Substantia nigra (tissue), 51 donors: ENCODE measurements at places on chromosomes 1 and 21.
A peak's percentile ranks its signal among the peaks of the same experiment; 100 is the strongest.

- DNase-seq, result no peak
Observed at GRCh38 chr21:20151741-20152140, 846.5 kb upstream of the NCAM2 start.

DNA sequence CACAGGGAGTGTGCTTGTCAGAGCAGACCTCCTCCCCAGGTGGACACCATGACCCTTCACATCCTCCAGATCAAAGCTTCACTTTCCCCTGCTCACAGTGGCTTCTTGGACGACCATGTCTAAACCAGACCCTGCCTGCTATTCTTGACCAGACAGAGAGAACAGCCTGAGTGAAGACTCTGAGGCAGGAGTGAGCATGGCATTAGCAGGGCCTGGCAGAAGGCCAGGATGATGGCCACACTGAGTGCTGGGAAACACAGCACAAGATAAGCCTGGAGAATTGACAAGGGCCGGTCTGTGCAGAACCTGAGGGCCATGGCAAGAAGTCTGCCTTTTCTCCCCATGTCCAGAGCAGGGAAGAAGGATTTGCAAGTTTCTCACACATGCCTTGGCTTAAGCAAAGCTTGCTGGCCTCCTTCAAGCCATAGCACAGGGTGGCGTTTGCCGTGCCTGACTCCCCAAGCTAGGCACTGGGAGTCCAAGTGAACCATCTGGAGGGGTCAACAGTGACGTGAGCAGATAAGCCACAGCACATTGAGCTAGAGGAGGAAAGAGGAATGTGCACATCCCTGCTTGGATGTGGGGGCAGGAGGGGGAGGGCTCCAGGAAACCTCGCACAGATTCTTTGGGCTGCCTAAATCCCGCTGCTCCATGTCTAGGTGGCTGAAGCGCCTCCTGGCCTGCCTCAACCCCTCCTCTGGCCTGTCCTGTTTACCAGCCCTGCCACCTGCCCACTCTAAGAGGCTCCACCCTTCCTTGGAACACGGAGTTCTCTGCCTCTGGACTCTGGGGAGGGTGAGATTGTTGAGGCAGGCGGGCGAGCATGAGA, 87.1 kb downstream of the CD58 start:
- no peak for DNase-seq

- no peak for DNase-seq
Observed at GRCh38 chr1:9719978-9720722, 68.6 kb downstream of the PIK3CD start.

- DNase-seq, result no peak
Observed at GRCh38 chr1:4462831-4463484, 191.5 kb upstream of the AJAP1 start.

- no peak for DNase-seq
Observed at GRCh38 chr21:39647476-39647875, 34.7 kb downstream of the B3GALT5 start.

DNA sequence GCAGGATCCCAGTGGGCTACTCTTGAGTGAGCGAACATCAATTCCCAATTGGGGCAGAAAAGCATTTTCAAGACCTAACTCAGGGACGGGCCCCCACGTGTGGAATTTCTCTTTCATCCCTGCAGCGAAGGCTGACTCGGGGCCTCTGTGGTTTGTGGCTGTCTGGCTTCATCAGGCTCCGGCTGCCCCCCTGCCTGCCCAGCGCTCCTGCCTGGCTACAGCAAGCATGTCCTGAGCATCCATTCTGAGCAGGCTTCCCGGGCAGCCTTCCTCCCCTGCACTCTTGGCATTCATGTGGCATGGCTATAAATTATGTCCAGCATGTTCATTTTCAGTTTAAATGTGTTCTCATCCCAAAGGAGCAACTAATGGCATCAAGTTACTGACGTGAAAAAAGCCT, 588.1 kb downstream of the KIF26B start:
- no peak for DNase-seq

DNA sequence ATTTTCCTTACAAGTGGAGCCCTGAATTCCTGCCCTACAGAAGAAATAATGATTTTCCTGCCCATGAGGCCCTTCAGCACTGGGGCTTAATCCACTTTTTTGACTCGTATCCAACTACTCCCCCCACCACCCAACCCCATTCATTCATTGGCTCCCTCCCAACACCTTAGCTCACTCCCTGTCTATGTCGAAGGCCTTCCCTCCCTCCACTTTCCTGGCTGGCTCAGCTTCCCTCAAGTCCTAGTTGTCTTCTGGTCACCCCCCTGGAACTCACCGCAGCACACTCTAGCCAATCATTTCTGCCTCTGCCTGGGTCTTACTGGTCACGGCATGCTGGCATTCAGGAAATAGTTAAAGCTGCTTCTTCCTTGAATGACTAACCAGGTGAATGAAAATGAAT, 118.9 kb downstream of the PGBD5 start:
- no peak for DNase-seq

- no peak for DNase-seq
Observed at GRCh38 chr21:45502600-45502999, 39.6 kb downstream of the SLC19A1 start.

- DNase-seq, result no peak
Observed at GRCh38 chr1:217040711-217041455, 317.7 kb upstream of the ESRRG start.

- no peak for DNase-seq
Observed at GRCh38 chr1:86828024-86828423, 85.9 kb downstream of the SELENOF start.

- no peak for DNase-seq
Observed at GRCh38 chr1:66450043-66450514, 83.9 kb upstream of the SGIP1 start.

DNA sequence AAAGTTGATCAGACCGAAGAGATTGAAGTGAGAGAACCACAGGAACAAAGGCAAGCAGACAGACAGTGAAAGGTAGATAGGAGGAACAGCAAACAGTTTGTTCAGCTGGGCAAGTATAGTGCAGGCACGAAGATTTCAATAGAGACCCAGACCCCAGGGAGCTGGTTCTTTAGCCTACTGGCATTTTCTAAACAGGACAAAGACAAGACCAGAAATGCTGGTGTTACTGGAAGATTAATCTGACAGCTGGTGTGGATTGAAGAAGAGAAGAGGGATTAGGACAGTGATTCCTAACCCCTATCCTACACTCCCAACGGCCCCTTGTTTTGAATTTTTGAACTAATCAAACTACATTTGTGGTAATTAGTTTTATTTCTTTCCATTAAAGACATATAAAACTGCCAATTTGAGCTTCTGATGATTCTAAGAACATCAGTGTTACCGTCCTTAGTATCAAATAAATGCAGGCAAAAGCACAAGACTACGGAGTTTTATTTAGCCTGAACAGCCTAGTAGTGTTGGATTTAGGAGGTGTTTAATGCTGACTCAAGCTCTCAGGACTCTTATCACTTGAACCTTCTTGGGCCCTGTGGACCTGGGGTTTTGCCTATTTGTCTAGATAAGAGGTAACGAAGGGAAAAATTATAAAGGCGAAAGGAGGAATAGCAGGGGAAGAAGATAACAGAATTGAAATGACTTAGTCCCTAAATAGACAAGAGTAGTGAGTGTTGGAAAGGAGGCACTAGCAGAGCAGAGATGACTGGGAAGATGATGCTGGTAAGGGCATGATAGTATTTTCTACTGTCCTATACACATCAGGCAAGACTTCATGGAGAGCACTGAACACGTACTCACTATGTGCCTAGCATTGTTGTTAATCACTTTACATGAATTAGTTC, 2.0 kb downstream of the NPL start:
- DNase-seq, result no peak

- no peak for DNase-seq
Observed at GRCh38 chr1:57188168-57188567, 222.4 kb upstream of the C8B start.

DNA sequence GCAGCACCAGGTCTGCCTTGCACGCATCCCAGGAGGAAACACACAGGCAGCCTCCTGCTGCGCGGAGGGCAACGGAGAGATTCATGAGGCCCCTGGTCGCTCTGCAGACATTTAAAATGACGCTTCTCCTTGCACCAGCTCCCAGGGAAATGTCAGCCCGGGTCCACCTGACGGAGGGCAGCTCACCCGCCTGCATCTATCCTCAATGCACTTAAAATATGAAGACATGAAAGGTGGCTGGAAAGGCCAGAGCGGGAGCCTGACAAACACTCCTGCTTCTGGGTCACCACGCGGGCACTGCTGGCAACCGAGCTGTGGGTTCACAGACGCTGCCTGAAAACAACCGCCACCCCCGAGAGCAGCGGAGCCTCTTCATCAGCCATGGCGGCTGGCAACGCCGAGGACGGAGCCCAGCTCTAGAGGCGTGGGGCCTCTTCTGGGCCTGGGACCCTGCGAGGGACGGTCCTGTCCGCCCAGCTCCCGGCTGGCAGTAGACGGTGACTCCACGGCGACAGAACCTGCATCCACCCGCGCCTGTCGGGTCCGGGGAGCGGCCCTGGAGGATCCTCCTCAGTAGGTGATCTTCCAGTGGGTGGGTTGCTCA, 22.7 kb downstream of the POFUT2 start:
- DNase-seq, result no peak

DNA sequence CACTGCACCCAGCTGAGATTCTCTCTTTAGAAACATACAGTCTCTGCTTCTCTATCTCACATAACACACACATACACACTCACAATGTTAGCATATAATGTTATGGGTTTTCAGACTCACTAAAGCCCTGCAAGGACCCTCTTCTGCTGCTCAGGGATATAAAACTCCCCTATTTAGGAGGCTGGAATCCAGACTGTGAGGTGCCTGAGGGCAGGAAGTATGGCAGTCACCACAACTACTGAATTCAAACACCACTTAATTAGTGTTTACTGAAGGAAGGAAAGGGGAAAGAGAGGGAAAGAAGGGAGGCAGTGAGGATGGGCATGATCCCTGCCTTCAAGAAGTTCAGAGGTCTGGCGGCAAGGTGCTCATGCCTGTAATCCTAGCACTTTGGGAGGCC, 7.8 kb upstream of the CDK18 start:
- no peak for DNase-seq

- no peak for DNase-seq
Observed at GRCh38 chr1:246587606-246588005, 21.4 kb downstream of the CNST start.

DNA sequence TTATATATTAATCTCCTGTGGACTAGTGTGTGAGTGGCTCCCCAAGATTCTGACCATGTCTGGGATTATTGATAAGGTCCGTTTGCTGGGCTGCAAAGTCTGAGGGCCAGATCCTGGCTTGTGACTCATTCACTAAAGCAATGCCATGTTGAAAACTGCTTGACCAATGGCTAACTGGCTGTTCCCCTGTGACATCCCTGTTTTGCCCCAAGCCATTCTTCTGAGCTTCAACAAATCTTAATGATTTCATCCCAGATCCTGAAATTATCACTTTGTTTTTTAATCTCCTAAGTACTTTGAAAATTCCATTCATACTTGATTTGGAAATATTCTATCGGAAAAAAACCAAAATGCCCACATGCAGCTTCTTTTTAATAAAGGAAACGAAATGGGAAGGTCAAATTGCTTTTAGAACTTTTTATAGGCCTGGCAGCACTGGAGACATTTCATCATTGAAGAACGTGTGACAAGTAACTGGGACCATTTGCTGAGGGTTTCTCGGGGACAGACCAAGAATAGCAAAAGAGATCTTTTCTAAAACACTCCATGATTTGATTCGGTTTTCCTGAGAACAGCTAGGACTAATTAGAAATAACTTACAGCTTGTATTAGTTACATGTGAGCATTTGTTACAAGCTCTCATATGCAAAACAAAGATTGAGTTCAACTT, 121.3 kb downstream of the TGFB2 start:
- DNase-seq, result no peak

DNA sequence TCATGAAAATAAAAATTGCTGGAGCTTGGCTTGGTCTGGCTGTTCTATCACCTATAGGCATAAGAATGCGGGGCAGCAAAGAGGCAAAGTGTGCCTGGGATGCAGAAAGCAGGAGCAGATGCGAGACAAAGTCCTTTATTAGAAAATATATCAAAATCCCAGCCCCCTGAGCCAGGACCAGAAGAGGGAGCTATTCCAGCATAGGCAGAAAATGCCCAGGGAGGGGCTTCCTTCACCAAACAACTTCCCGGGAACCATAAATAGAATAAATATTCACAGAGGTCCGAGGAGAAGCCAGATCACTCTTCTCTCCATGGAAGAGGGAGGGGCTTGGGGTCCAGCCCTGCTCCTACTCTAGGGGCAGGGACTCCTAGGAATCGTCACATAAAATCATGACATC, 5.0 kb downstream of the PPOX start:
- DNase-seq, result no peak

GRCh38 chr1:185679220-185679619, 55.0 kb upstream of the HMCN1 start:
- DNase-seq, result no peak

- DNase-seq, result peak; percentile 22
Observed at GRCh38 chr1:56551691-56552090, 27.7 kb downstream of the PLPP3 start.

DNA sequence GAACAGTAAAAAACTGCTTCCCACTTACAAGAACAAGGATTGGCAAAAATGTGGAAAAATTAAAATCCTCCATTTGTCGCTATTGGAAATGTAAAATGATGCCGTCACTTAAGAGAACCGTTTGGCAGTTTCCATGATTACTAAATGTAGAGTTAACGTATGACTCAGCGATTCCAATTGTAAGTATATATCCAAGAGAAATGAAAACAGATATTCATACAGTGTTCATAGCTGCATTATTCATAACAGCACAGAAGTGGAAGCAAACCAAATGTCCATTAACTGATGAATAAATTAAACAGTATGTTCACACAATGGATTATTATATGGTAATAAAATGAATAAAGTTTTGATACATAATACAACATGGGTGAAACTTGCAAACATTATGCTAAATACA, 971.0 kb downstream of the AMY1C start:
- no peak for DNase-seq

GRCh38 chr1:207911856-207912760, 1.2 kb upstream of the CD34 start:
- no peak for DNase-seq

- DNase-seq, result no peak
Observed at GRCh38 chr1:91552091-91552490, 51.4 kb downstream of the CDC7 start.

DNA sequence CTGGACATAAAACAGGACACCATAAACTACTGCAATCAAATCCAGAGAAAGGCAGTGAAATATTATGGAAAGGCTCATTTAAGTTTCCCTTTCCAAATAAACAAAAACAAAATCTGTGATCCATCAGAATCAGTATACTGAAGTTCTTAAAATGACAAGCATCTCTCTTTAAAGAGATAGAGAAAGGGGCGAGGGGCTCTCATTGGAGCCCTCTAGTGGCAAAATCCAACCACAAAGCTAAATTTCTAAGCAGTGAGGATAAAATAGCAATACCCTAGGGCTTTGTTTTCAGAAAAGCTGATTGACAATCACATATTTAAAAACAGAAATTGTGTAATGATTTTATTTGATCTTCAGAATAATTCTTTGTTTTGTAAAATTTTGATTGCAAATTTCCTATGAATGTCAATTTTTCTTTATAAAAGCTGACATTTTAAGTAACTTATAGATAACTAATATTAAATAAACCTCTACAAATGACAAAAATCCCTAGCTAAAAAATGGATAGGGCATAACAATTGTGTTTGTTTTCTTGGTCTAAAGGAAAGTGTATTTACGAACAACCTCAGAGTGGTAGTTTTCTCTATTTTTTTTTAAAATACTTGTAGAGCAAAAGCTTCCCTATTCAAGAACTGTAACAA, 138.2 kb downstream of the COL24A1 start:
- DNase-seq, result no peak

- DNase-seq, result no peak
Observed at GRCh38 chr1:75672108-75672507, 52.4 kb upstream of the ACADM start.

GRCh38 chr1:93608187-93609109, 73.2 kb downstream of the BCAR3 start:
- no peak for DNase-seq
